ENCODE measurements at places on chromosomes 7 and 10. TPM values are rescaled to one million over a fixed set of nuclear protein-coding genes. Genes with fewer than 3 reads are reported as not detected.

- no peak for DNase-seq
These were observed 15.6 kb downstream of the NRCAM start for GRCh38 chr7:108440613-108441012.

- DNase-seq = no peak
These were observed 284.3 kb downstream of the PARD3 start for GRCh38 chr10:34530778-34531177.

- no peak for DNase-seq
These were observed 24.9 kb upstream of the CARD11 start for GRCh38 chr7:3068530-3068929.

Gene FAM24B
- total RNA-seq = 0.67 TPM

DNA sequence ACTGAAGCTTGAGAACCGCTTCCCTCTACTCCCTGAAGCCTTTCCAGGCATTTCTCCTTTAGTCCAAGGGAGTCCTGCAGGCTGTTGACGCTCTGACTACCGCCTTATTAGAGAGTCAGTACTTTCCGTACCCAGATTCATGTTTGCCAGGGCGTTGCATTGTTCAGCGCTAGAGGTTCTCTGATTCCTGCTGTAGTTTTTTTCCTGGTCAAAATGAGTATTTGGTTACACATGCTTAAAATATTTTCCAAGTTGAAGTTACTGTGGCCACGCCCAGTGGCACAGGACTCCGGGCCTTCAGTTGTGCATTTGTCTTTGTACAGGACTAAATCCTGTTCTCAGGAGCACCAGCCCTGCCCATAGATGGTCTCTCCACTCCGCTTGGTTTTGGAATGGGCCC is 7.9 kb downstream of the MTURN start:
- no peak for DNase-seq

DNA sequence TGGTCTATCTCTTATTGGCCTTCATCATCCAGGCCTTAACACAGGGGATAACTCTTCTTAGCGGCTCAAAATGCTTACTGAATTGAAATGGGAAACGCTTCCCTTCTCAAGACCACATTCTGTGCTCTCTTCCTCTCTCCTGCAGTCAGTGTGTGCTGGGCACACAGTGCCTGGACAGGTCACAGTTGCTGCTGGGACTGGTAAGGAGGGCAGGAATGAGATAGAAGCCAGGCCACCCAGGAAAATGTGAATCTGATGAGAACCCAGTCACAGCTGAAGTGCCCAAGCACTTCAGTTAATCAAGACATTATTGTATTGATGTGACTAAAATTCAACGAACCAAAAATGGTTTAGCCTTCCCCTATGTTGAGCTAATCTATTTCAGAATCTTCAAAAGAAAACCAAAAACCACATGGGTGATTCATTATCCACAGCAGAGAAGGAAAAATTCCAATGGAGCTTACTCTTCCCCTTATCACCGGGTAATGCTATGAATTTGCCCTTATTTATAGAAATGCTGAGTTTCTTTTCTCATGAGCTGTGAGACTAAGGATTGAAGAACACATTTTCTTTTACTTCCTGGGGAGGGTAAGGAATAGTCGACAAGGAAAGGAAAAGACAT is 41.2 kb upstream of the PLPP4 start:
- no peak for DNase-seq

- no peak for DNase-seq
These were observed 62.1 kb downstream of the OR13A1 start for GRCh38 chr10:45253183-45253914.

GRCh38 chr10:20598590-20598989 is 298.5 kb downstream of the NEBL start:
- DNase-seq = no peak

GRCh38 chr10:62437696-62438095 is 63.5 kb downstream of the ZNF365 start:
- no peak for DNase-seq

Gene SMURF1
- total RNA-seq = 31.2 TPM

GRCh38 chr10:12308736-12309375 is 40.5 kb upstream of the CAMK1D start:
- no peak for DNase-seq

DNA sequence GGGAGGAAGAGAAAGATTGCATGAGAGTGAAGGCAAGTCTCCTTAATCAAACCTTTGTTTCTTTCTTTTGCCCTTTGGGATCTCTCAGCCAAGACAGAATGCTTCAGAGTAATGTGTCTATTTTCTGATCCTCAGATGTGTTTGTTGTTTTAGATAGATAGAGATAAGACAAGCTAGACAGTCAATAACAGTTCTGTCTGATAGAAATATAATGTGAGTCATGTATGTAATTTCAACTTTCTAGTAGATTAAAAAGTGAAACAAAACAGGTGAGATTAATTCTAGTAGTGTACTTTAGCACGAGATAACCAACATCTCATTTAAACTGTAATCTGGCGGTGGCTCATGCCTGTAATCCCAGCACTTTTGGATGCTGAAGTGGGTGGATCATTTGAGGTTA is 159.2 kb downstream of the GATA3 start:
- no peak for DNase-seq

DNA sequence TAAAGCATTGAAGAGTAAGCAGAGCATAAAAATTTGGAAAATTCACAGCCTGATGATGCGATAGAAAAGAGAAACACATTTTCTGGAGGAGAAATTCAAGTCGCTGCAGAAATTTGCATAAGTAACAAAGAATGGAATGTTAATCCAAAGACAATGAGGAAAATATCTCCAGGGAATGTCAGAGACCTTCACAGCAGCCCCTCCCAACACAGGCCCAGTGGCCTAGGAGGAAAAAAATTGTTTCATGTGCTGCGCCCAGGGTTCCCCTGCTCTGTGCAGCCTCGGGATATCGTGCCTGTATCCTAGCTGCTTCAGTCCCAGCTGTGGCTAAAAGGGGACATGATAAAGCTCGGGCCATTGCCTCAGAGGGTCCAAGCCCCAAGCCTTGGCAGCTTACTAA is 206.8 kb downstream of the TPK1 start:
- DNase-seq = no peak

Gene SFXN2
- 7.2 TPM for total RNA-seq

- DNase-seq = no peak
These were observed 290.7 kb downstream of the HDAC9 start for GRCh38 chr7:18786196-18786727.

Gene LRMDA
- 26.6 TPM for total RNA-seq

DNA sequence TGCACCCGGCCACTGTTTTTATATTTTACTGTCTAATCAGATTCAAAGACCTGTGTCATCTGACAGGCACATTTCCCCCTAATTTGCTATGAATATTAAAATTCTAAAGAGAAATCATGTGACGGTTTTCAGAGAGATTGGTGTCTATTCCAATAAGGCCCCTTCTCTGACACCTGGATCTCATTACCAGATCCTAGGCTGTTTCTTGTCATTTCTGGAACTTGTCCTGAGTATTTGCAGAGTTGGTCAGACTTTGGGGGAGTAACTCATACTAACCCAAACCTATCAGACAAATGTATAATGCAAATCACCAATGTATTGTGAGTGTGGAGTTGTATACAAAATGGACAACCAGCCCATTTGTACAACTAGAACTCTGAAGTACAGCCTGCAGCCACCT is 29.5 kb downstream of the MYO1G start:
- DNase-seq = no peak

- no peak for DNase-seq
These were observed 8.3 kb downstream of the CSTF2T start for GRCh38 chr10:51691135-51691534.

- DNase-seq = no peak
These were observed 7.4 kb upstream of the APBB1IP start for GRCh38 chr10:26430641-26431163.

DNA sequence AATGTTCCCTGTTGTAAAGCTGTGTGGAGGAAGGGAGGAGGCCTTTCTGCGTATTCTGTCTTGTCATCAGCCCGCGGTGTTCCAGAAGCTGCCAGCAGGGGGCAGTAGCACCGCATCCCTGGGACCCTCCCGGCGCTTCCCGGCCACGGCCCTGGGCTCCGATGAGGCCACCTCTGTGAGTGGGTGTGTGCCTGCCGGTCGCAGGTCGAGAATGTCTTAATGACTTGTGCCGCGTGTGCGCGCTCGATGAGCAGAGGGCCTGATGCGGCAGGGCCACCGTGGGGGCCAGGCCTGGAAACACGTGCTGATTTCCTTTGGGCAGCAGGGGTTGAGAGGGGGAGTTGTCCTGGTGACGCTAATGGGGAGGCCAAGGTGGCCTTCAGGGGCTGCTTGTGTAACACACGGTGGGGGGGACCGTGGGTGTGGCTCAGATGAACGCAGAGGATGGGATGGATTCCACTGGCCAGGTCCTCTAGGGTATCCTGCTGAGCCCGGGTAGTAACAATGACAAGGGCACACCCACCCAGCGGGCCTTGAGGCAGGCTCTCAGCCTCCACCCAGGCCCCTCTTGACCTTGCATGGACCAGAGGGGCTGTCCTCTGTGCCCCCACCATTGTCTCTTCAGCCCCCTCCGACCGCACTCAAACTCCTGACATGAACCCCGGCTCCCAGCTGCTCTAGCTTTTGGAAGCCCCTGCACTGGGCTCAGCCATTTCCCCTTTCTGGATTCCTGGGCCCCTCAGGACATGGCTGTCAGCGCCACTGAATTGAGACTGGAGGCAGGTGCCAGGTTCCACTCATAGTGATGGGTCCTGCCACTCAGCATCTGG is 135.9 kb upstream of the PODXL start:
- no peak for DNase-seq

DNA sequence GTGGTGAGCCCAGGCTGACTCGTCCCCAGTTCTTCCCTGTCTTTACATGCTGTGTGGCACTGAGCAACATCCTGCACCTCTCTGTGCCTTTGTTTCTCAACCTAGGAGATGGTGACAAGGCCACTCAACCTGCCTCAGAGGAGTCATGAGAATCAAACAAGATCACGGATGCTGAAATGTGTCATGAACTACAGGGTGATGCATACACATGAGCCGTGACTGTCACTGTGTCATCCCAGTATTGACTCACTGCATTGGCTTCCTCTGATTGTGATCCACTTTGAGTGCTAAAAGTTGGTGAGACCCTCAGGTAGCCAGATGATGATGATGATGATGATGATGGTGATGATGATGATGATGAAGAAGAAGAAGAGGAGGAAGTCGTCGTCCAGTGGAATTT is 11.5 kb downstream of the C10orf71 start:
- no peak for DNase-seq

Gene PDK4
- total RNA-seq = 482 TPM

GRCh38 chr7:27260211-27260610 is 17.6 kb downstream of the EVX1 start:
- DNase-seq = no peak

DNA sequence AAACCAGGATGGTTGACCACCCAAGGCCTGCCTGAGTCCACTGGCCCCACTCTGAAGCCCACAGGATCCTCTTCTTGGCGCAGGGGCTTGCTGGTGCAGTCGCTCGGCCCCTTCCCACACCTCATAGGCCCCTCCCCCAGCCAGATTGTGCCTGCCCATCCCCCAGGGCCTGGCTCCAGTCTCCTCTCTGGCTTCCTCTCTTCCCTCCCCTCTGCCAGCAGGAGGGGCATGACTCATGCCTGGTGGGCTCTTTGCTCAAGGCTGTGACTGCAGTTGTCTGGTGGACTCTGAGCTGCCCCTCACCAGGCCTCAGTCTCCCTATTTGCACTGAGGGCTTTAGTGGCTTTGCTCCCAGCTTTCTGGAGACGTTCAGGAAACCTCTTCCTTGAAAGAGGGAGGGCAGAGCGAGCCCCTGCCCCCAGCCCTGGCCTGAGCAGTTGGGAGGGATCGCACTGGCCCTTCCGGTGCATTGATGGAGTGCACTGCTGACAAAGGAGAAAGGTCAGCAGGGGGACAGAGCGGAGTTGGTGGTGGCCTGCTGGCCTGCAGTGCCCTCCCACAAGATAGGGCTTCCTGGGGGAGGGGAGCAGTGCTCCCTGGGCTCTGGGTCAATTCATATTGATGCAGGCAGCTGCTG is 60.7 kb downstream of the ZMIZ1 start:
- no peak for DNase-seq

Gene ELMO1
- total RNA-seq = 48.9 TPM

Gene MACC1
- 7.4 TPM for total RNA-seq

GRCh38 chr7:2843711-2844152 is 376 bp downstream of the GNA12 start:
- no peak for DNase-seq

DNA sequence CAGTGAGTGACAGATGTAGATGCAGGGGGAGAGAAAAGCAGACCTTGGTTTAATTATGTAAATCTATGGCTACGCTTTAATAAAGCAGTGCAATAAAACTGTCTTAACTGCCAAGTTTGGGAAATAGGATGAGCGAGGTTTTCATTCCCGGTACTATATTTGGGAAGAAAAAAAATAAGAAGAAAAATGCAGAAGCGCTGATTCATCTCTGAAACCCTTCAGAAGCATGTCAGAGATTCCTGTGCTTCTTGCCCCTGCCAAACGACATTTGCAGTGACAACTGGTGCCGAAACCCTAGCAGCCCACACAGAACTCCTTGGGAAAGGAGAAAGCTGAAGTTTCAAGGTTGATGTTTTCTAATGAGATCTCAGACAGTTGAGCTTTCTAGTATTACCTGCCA is 380.7 kb downstream of the REEP3 start:
- DNase-seq = no peak

GRCh38 chr7:139635526-139636302 is 112.2 kb downstream of the CLEC2L start:
- DNase-seq = no peak

DNA sequence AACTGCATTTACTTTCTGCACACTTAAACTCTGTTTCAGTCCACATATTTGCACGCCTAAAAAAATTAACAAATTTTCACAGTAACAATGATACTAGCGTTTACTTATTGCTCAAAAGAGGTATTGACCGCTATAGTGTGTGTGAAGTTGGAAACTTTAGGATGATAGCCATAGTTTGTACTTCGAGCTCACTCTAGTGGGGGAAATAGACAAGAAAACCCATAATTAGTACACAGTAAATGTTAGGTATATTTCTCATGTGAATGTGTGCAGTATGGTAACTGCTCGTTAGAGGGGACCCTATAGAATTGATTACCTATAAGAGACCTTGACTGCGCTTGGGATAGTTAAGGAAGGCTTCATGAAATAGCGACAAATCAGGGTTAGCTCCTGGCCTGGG is 238.4 kb downstream of the AUTS2 start:
- no peak for DNase-seq

DNA sequence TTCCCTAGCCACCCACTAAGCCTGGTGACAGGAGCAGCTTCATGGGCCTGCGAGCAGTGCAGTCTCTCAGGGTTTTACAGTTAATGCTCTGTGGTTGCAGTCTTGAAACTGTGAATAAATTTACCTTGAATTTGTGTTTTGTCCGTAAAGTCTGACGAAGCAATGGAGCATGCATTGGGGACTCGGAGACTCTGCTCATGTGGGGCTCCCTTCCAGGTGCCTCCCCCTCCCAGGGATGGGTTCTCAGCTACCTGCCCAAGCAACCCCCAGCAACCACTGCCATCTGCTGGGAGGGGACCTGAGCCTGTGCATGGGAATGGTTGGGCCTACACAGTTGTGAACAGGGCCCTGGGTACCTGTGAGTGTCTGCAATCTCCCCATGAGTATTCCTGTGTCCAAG is 36.3 kb upstream of the IKZF1 start:
- DNase-seq = no peak

DNA sequence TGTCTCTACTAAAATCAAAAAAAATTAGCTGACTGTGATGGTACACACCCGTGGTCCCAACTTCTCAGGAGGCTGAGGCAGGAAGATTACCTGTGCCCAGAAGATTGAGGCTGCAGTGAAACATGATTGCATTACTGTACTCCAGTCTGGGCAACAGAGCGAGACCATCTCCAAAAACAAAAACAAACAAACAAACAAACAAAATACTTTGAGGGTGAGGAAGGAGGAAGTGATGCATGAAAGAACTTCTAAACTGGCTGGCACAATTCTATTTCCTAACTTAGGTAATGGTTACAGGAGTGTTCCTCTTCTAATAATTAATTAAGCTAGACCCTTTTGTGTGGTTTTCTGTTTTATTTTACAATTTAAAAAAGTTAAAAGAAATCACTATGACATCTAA is 15.5 kb downstream of the WAPL start:
- no peak for DNase-seq
